Right atrium auricular region (tissue), 2 donors: ENCODE measurements at places on chromosomes 11 and 22. TPM values are rescaled to one million over a fixed set of nuclear protein-coding genes. Genes with fewer than 3 reads are reported as not detected.

The NRIP3 gene
- 1.4 TPM for total RNA-seq

The NCF4 gene
- 3.9 TPM for total RNA-seq

The BATF2 gene
- 1.6 TPM for total RNA-seq

The DCUN1D5 gene
- 25.5 TPM for total RNA-seq

The TECTA gene
- 1.6 TPM for total RNA-seq

The AQP11 gene
- 1.7 TPM for total RNA-seq

The C11orf16 gene
- total RNA-seq, result not detected

The SPON1 gene
- total RNA-seq, result 27.0 TPM

The MUC6 gene
- total RNA-seq, result not detected

The CYP2D6 gene
- total RNA-seq, result not detected

The SF3A1 gene
- total RNA-seq, result 81.1 TPM
